ENCODE measurements at places on chromosomes 3 and 15. TPM values are rescaled to one million over a fixed set of nuclear protein-coding genes. Genes with fewer than 3 reads are reported as not detected.

Gene DENND4A
- 5.9 TPM for total RNA-seq

Gene RTP3
- total RNA-seq = not detected

GRCh38 chr15:71215126-71215894, 100.0 kb downstream of the THSD4 start:
- no peak for DNase-seq
- H3K27ac ChIP-seq = peak overlapping the region; percentile 54
- peaks cover 11% of the 10 kb centered on the region for H3K4me1 ChIP-seq
- no peaks in the 10 kb centered on the region for H3K27me3 ChIP-seq
- no peaks in the 10 kb centered on the region for H3K36me3 ChIP-seq
- no peak overlapping the region for H3K4me3 ChIP-seq

DNA sequence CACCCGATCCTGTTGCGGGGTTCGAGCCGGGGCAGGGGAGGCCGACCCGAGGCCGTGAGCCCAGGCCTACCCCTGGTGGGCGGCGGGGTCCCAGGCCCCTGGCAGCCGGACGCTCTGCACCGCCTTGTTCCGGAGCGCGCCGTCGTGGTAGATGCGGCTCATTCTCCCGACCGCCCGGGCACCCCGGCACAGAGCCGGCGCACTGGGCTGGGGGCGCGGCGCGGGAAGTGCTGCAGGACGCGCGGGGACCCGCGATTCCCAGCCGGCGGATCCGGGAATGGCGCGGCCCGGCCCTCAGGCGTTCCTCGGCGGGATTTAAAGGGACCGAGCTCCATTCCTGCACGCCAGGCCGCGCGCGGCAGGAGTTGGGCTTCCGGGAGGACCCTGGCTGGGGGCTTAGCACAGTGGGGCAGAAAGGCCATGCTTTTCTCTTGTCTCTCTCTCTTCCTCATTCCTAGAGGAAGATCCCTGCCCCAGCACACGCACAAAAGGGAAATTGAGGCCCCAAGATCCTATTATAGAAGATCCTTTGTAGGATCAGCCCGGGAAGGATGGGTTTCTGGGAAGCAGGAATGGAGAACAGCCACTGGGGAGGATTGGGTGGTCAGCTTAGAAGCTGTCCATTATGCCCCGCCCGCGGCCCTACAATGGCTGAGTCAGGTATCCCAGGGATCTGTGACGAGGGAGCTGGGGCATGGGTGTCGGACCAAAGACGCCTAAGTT, at the start of gene ARPIN:
TSS of gene ARPIN (minus strand) at position 279 of the 723 bp plus-strand sequence. CDS start at position 162, 117 bp downstream.
- H3K4me1 ChIP-seq = peaks cover 18% of the 10 kb centered on the region
- DNase-seq = no peak
- no peaks in the 10 kb centered on the region for H3K27me3 ChIP-seq
- peak within 1 kb of the TSS; percentile 61 for H3K4me3 ChIP-seq
- H3K36me3 ChIP-seq = no peaks in the 10 kb centered on the region

GRCh38 chr3:133490468-133491351, 82.8 kb upstream of the CDV3 start:
- peak overlapping the region; percentile 63 for H3K27ac ChIP-seq
- no peaks in the 10 kb centered on the region for H3K4me1 ChIP-seq
- H3K27me3 ChIP-seq = no peaks in the 10 kb centered on the region
- no peaks in the 10 kb centered on the region for H3K36me3 ChIP-seq
- H3K4me3 ChIP-seq = no peak overlapping the region

DNA sequence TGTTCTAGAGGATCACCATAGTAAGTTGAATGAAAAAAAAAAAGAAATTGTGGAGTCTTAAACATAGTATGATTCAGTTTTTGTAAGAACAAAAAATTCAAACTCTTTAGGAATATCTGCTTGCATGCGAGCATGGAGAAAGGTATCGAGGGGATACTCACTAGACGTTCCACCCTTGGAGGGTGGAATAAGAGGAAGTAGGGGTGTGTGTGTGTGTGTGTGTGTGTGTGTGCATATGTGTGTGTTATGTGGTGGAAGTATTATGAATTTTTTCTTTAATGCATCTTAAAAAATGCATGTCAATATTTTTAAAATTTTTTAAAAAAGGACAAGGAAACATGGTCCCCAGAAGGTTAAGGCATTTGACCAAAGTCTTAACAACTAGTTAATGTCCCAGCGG, 26.5 kb upstream of the SIAH2 start:
- H3K36me3 ChIP-seq = no peaks in the 10 kb centered on the region
- H3K4me3 ChIP-seq = no peak overlapping the region
- H3K4me1 ChIP-seq = no peaks in the 10 kb centered on the region
- no peak overlapping the region for H3K27ac ChIP-seq

- no peaks in the 10 kb centered on the region for H3K27me3 ChIP-seq
- H3K4me3 ChIP-seq = no peak overlapping the region
- peaks cover 26% of the 10 kb centered on the region for H3K4me1 ChIP-seq
- DNase-seq = no peak
Observed at GRCh38 chr15:23035964-23036566, 3.3 kb downstream of the TUBGCP5 start.

GRCh38 chr15:69032031-69032430, 17.5 kb downstream of the NOX5 start:
- no peak for DNase-seq
- H3K27me3 ChIP-seq = peaks cover 3% of the 10 kb centered on the region
- H3K4me3 ChIP-seq = peak overlapping the region; percentile 26
- no peak overlapping the region for H3K27ac ChIP-seq
- H3K4me1 ChIP-seq = peaks cover 5% of the 10 kb centered on the region

DNA sequence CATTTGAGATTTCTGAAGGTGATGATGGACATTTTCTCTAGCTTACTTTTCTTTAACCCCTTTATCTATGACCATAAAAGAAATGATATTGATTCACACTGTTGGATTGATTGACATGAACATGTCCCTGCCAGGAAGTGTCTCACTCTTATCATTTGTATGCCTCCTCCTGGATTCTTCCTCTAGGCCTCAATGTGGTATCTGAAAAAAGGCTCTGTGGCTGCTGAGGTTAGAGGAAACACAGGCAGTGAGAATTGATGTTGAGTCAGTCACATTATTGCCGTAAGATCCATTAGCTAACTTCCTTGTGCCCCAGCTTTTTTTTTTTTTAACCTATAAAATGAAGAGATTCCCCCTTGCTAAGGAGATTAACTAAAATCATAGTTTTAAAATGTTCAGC, 8.0 kb upstream of the THRB start:
- H3K4me1 ChIP-seq = no peaks in the 10 kb centered on the region
- no peak overlapping the region for H3K27ac ChIP-seq
- no peak for DNase-seq
- no peak overlapping the region for H3K4me3 ChIP-seq

GRCh38 chr3:71076361-71077002, 507.0 kb downstream of the FOXP1 start:
- no peaks in the 10 kb centered on the region for H3K27me3 ChIP-seq
- no peak for DNase-seq
- H3K36me3 ChIP-seq = no peaks in the 10 kb centered on the region
- H3K4me1 ChIP-seq = no peaks in the 10 kb centered on the region
- no peak overlapping the region for H3K4me3 ChIP-seq
- no peak overlapping the region for H3K27ac ChIP-seq

GRCh38 chr3:177994976-177995375, 541.3 kb upstream of the KCNMB2 start:
- H3K27me3 ChIP-seq = no peaks in the 10 kb centered on the region
- no peaks in the 10 kb centered on the region for H3K36me3 ChIP-seq
- H3K4me1 ChIP-seq = no peaks in the 10 kb centered on the region
- no peak overlapping the region for H3K4me3 ChIP-seq

- no peak overlapping the region for H3K4me3 ChIP-seq
- no peak overlapping the region for H3K27ac ChIP-seq
- H3K36me3 ChIP-seq = peaks cover 8% of the 10 kb centered on the region
- H3K4me1 ChIP-seq = no peaks in the 10 kb centered on the region
- H3K27me3 ChIP-seq = no peaks in the 10 kb centered on the region
- no peak for DNase-seq
Observed at GRCh38 chr3:128319107-128319506, 147.6 kb downstream of the DNAJB8 start.

Data from esophagus squamous epithelium (tissue), 5 donors.